ENCODE measurements at places on chromosomes 3 and 15.

DNA sequence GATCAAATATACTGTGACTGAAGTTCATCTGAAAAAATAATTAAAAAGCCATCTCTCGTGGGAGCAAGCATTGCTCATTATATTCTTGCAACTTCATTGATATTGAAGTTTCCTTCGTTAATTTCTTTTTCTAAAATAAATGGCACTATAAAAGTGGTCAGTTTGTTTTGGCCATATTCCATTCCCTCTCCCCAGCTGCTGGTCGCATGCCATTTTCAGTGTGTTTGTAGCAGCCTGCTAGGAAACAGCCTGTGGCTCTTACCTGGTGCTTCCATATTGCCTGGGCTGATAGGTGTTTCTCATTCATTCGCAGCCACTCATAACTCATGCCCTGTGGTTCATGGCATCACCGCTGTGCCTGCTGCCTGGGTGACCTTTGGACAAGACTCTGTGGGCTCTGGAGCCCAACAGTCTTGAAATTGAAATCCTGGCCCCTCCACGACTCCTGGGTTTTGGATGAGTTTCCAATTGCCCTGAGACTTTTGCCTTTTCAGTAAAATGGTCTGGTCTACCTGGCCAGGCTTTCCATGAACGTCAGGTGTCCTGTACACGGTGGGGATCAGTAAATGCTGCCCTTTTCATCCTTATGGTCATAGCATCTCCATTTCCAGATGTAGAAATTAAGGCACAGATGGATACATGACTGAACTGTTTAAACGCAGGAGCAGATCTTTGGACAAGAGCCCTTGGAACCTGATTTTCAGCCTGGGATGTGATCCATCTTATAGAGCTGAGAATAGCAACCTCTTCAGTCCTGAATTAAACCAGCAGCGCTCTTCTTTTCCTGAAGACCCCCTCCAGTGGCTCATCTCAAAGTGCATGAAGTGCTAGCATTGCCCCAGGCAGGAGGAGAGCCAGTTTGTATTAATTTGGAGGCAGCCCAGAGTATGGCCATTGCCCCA, 69.4 kb downstream of the SLCO3A1 start:
- no peak for DNase-seq

- no peak for DNase-seq
Measured at GRCh38 chr3:190302212-190302867, 19.9 kb downstream of the CLDN1 start.

- DNase-seq, result no peak
Measured at GRCh38 chr3:14889205-14889604, 58.2 kb upstream of the NR2C2 start.

DNA sequence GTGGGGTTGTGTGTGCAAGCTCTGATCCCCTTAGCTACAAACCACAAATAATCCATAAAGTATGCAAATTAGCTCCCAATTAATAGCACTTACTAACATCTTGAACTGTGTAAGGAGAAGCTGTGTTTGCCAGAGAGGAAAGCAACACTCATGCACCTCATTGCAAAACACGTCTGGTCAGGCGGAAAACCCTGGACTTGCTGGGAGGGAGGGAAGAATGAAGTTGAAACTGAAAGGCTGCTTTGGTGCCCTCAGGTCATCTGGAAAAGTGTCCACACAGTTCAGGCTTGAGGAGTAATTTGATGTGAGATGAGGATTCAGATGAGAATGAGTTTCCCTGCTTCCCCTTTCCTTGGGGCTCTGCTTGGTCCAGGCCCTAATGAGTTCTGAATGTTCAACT, 185.5 kb upstream of the ANKRD28 start:
- DNase-seq, result no peak

DNA sequence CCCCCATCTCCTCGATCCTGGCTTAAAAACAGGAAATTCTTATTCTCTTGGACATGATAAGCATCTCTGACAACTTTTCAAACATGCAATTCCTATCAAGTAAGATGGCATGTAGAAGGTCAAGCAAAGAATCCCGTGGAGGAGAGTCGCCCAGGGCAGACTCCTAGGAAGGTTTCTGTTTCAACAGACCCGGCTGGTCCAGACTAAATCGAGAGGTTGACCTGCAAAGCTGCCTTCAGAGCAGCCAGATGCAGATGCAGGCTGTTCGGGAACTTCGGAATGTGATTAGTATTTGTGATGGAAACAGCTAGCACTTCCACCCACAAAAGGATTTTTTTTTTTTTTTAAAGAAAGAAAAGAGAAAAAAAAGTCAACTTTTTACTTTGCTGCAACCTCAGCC, 216.8 kb downstream of the NR1D2 start:
- DNase-seq, result no peak

DNA sequence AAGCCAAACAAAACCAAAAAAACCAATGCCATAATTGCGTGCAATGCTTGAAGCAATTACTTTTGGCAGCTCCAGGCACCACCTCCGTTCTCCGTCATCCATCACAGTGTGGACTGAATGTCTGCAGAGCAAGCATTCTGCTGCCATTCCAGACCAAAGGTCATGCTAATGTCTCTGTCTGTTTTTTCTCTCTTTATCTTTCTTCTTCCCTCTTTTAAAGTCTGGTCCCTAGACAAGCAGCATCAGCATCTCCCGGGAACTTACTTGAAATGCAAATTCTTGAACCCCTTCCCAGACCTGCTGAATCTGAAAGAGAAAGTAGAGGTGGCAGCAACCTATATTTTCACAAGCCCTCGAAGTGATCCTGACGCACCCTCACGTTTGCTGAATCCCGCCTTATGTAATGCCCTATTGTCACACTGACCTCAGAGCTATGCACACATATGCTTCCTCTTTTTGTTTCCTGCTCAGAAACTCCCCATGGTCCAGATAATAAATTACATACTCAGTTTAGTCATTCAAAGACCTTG, 297.3 kb upstream of the PROK2 start:
- DNase-seq, result no peak

DNA sequence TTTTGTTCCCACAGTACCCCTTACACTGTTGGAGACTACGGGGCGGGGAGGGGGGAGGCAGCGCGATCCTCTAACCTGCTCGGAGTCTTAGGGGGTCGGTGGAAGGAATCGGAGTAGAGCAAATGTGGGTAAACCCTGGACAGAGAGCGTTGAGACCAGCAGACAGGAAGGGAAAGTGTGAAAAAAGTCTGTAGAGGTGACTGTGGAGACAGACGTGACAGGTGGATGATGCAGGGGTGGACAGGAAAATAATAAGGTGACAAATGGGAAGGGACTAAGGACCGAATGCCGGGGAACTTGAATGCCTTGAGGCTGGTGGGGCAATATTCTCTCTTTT, 424 bp downstream of the EAF2 start:
- no peak for DNase-seq

DNA sequence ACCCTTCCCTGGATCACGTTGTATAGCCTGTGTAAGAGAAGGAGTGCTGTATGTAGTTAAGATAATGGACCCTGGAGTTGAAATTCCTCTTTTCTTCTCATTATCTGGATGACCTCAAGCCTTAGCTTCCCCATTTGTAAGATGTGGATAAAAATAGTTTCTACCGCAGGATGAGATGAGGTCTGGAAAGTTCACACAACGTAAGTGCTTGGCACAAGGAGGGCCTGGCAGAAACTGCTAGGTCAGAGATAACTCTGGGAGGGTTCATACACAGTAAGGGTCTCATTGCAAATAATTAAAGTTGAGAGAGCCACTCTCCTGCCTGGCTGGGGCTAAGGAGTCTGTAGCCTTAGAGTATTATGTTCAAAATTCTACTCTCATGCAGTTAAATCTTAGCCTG, 214.4 kb downstream of the LRTM1 start:
- no peak for DNase-seq

DNA sequence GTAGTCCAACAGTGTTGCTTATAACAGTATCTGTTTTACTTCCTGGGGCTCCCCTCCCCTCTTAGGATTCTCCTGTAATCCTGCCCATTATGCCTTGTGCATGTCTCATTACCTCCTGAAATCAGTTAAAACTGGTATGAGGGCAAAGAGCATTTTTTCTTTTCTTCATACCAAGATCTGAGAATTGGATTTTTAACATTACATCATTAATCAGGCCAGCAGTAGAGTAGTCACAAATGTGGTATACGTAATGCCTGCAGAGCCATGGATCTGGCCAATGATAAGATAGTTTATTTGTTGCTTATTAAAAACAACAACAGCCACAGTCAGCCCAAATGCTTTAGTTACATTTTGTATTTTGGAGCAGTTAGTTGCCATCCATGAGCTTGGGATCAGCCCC, 23.2 kb downstream of the ARID3B start:
- no peak for DNase-seq

DNA sequence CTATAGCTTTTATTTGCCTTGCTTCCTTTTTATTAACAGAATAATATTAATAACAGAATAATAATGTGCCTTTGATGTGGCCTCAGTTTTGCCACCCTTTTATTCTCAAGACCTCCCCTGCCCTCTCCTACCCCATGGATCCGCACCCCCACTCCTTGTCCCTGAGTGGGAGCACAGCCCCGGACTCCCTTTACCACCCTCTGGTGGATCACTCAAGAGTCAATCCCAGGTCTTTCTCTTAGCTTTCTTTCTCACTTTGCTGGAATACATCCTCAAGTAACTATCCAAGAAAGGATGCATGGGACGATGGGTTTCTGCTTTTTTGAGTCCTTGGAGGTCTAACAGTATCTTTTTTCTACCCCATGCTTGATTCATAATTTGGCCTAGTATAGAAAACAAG, 63.4 kb downstream of the KLF13 start:
- no peak for DNase-seq

- DNase-seq, result no peak
Measured at GRCh38 chr3:157284688-157285087, 124.7 kb upstream of the CCNL1 start.

GRCh38 chr15:85583923-85584390, 203.6 kb downstream of the AKAP13 start:
- no peak for DNase-seq

DNA sequence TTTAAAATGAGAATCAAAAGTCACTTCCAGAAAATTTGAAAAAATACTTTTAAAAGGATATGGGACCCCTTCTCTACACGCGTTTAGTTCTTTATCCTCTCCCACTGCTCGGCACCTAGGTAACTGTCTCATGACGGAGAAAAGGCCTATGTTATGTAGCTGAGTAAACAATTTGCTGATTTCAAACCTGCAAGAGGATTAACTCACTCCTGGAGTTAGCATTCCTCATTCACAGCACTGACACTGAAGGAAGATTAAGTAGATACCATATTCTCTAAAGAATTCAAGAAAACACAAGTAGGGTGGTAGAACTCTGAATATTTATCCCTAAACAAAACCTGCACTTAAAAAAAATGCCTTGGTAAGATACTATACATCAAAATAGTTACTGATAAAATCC, 30.2 kb upstream of the PYGO1 start:
- DNase-seq, result no peak

- DNase-seq, result no peak
Measured at GRCh38 chr15:31342781-31343626, 16.4 kb downstream of the KLF13 start.

DNA sequence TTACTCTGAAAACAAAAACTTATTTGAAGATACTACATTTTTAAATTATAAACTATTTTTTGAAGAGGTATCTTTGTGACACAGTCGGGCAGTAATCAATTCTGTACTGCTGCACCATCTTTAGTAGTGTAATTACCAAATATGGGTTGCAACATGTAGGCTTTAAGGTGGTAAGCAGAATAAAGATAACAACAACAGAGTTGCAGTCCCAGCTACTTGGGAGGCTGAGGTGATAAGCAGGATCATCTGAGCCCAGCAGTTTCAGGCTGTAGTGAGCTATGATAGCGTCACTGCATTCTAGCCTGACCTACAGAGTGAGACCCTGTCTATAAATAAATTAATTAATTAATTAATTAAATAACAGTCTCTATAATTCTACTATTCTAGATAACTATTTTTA, 6.0 kb downstream of the PLOD2 start:
- no peak for DNase-seq

DNA sequence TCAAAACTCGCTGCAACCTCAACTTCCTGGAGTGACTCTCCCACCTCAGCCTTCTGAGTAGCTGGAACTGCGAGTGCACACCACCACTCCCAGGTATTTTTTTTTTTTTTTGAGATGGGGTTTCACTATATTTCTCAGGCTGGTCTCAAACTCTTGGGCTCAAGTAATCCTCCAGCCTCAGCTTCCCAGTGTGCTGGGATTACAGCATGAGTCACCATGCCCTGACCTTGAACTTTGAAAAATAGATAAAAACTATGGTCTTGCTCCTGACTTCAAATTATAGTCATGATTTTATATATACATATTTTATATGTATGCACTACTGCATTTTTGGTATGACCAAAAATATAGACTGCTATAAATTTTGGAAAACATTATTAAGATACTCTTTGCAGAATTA, 6.9 kb upstream of the PLSCR5 start:
- DNase-seq, result no peak

DNA sequence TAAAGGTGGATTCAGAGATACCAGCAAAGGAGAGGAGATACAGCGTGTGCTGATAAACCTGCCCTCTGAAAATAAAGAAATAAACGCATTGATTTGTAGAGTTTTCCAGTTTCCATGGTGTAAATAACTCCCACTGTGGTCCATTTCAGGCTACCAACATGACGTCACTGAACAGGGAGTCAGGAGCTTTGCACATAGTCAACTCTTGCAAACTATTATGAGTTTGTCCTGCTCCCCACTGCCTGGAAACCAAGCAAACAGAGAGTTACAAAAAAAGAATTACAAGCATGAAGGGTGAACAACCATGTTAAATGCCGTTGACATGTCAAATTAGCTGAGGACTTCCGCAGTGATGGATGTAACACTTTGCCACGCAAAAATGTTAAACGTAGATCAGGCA, 70.4 kb upstream of the GATA2 start:
- no peak for DNase-seq

- DNase-seq, result no peak
Measured at GRCh38 chr15:68694111-68694510, 115.3 kb downstream of the CORO2B start.

GRCh38 chr3:95343228-95343627, 1280.4 kb downstream of the NSUN3 start:
- DNase-seq, result no peak

DNA sequence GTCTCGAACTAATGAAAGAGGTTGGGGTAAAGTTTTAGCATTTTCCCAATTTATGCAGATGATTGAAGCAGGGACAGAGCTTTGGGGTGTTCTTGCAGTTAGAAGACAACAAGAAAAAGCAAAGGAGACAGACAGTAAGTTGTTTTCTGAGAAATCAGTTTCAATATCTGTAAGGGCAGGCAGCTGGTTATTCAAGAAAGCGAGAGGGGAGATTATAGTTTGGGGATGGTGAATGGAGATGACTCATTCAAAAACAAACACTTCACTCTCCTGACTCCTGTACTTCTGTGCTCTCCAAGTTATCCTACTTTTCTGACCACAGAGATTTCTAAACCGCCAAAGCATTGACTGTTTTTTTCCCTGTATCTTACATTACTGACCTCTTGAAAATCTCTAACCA, 352.0 kb downstream of the GAP43 start:
- DNase-seq, result no peak

GRCh38 chr3:41169023-41169422, 30.3 kb upstream of the CTNNB1 start:
- DNase-seq, result no peak

DNA sequence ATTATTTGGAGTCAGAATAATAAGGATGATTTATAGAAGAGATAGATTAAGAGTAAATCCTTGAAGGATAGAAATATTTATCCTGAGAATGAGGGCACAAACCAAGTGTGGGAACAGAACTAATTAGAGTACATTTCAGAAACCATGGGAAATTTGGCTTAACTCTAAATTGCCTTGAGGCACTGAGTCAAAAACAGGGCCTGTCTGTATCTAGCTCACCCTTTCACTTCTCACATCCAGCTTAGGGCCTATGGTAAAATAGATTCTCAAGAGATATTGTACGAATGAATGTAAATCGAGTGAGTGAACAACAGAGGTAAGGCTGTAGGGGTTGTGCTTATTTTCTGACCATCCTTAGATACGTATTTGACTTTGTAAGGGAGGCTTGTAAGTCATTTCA, 586.1 kb upstream of the DPPA4 start:
- no peak for DNase-seq
